ENCODE measurements at places on chromosomes 12 and 14.
A peak's percentile ranks its signal among the peaks of the same experiment; 100 is the strongest.

GRCh38 chr14:85195872-85196477, 334.0 kb upstream of the FLRT2 start:
- DNase-seq = no peak

GRCh38 chr12:42589465-42590329, at the start of gene PRICKLE1:
PRICKLE1 (minus strand) TSS chr12:42589746; CDS start chr12:42472516, 117,230 bp downstream.
- DNase-seq = no peak

DNA sequence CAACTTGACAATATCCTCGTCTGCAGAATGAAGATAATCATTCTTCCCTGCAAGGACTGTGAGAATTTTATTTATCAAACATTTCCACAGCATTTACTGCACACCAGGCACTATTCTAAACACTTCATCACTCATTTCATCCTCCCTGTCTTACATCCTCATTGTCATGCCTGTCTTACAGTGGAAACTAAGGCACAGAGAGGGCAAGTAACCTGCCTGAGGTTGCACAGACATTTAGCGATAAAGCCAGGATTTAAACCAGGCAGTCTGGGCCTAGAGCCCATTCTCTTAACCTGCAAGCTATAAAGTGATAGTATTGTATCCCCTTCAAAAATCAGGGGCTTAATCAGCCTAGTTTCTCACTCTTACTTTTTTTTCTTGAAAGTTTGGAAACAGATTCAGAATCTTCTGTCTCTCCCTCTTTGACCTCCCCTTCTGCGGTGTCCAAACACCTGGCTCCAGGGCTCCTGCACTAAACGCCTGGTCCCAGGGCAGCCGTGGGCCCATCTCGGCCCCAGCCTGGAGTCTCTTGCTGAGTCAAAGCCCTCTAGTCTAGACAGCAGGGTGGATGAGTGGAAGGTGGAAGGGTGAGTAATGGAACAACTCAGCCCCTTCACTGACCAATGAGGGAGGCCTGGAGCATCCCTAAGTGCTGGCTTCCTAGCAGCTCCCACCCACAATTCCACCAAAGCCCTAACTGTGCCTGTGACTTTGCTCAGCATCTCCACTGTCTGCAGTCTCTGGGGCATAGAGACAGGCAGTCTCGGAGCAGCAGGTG, 12.5 kb downstream of the ISM2 start:
- no peak for DNase-seq

GRCh38 chr12:108308395-108309085, 30.6 kb downstream of the CMKLR1 start:
- DNase-seq = no peak

DNA sequence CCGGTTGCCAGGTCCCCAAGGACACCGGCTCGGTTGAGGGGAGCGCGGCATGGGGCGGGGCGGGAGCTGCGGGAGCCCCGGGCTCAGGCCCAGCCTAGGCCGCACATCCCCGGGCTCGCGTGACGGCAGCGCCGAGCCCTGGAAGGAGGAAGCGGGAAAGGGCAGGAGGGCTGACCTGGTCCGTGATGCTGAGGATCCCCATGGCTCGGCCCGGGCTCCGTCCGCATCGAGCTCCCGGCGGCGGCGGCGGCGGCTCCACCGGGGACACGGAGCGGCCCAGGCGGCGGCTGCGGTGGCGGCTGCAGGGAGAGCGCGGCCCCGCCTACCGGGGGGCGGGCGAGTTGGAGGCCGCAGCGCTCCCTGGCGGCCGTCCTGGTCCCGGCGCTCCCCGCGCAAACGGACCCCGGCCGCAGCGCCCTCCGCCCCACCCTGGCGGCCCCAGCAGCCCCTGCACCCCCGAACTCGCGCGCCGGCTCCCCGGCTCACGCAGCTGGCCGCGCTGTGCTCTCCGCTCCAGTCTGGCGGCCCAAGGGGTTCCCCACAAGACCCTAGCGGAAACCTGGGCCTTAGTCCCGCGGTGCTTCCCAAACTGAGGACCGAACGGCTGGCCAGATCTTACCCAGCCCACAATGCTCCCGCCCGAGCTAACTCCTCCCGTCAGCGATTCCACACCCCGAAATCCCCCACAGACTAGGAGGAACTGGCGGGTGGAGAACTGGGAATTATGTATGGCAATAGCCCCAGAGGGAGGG, at the start of gene ANKRD52:
Gene ANKRD52, minus strand, starts transcription at position 317 of the 752 bp plus-strand sequence. Its CDS starts 115 bp downstream, at position 202.
- peak; percentile 37 for DNase-seq

DNA sequence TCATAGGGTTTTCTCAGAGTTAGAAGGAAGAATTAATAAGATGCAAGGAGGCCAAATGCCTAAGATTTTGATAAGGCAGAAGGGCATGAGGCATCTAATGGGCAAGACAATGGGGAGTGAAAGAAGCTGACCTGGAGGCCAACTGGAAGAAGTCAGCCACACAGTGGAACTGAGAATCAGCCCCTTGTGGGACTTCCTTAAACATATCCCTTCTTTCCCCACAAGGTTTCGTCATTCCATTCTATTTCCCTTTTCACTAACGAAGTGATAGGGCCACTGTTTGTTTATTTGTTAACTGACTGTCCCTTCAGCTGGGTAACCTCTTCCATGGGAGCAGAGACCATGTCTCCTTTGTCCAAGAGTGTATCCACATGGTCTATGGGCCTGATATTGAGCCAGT, 86.2 kb downstream of the HELB start:
- no peak for DNase-seq

DNA sequence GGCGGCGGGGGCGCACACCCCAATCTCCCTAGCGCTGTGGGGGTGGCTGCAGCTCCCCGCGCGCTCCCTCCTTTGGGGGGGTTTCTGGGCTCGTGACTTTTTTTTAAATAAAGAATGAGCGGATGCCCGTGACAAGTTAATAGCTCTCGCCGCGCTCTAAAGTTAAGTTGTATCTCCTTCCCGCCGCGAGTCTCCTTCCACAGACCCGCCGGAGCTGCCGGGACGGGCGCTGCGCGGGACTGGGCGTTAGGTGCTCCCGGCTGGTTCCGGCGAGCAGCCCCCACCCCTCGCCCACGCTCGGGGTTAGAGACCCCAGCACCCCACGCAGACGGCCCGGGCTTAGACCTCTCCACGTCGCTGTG, 82.6 kb upstream of the HMGA2 start:
- no peak for DNase-seq

GRCh38 chr14:81286574-81287370, 66.0 kb upstream of the GTF2A1 start:
- no peak for DNase-seq

GRCh38 chr14:74836251-74836960, 39.5 kb downstream of the PROX2 start:
- DNase-seq = no peak

GRCh38 chr12:96803969-96804368, 103.1 kb upstream of the NEDD1 start:
- DNase-seq = no peak

GRCh38 chr12:87953256-87953860, 75.8 kb downstream of the C12orf50 start:
- peak; percentile 49 for DNase-seq

DNA sequence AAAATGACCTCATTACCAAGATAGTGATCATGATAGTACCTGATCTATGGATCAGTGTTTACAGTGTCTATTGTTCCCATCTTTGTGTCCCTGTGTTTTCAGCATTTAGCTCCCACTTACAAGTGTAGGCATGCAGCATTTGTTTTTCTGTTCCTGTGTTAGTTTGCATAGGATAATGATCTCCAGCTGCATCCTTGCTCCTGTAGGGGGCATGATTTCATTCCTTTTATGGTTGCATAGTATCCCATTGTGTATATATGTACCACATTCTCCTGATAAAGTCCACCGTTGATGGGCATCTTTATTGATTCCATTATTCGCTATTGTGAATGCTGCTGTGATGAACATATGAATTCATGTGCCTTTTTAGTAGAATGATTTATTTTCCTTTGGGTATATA, 215.4 kb upstream of the NAV3 start:
- peak; percentile 9 for DNase-seq

- no peak for DNase-seq
Measured at GRCh38 chr12:109435428-109436187, 41.5 kb downstream of the KCTD10 start.

GRCh38 chr12:114400925-114401324, 5.0 kb downstream of the TBX5 start:
- DNase-seq = no peak

GRCh38 chr14:51208982-51209381, 31.1 kb upstream of the TMX1 start:
- peak; percentile 76 for DNase-seq

DNA sequence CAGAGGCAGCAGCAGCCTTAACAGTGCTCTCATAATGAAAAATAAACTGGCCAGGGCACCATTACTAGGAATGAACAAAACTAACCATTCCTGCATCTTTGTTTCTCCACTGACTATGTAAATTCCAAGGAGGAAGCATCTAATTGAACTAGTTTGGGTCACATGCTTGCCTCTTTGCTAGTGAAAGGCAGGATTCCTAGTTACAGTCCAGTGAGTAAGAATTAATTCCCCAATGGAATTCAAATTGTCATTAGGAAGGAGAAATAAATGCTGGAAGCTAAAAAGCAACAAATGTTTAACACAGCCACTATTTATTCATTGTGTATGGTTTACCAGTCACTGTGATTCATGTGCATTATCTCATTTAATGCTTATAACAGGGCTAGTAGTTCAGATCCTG, 316.0 kb downstream of the CCDC91 start:
- DNase-seq = no peak

- no peak for DNase-seq
Measured at GRCh38 chr14:49880267-49881064, 12.4 kb upstream of the ARF6 start.

- DNase-seq = no peak
Measured at GRCh38 chr12:106831699-106832098, 57.2 kb downstream of the RIC8B start.

GRCh38 chr12:82883394-82884355, 197.0 kb downstream of the TMTC2 start:
- DNase-seq = no peak

DNA sequence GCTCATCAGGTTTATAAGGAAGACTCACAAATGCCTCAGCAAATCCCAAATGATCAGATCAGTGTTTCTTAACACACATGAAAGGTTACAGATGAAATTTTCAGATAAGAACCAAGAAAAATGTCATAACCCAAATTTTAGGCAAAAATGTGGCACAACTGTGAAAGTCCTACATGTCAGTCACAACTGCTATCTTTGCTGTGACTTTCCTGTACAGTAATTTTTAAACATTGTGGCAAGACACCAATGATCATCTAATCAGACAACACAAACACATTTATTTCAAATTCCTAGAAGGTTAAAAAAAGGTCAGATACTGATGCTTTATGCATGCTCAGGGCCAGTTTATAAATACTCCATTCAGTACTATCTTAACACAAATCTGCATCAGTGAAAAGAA, 31.1 kb downstream of the NUDT4 start:
- no peak for DNase-seq

DNA sequence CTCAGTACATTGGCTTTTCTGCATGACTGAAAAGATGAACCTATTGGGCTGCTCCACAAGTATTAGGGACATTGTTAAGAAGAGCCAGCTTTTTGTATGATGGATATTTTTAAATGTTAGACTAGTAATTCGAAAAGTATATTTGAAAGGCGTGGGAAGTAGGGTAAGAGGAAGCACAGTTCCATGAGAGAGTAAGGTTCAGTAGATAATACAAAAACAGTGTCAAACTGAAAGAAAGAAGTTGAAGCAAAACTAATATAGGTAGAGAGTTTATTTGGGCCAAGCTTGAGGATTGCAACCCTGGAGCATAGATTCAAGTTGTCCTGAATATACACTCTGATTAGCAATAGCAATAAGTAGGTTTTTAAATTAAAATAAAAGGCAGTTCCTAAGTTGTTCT, 193.9 kb downstream of the RASSF9 start:
- no peak for DNase-seq

DNA sequence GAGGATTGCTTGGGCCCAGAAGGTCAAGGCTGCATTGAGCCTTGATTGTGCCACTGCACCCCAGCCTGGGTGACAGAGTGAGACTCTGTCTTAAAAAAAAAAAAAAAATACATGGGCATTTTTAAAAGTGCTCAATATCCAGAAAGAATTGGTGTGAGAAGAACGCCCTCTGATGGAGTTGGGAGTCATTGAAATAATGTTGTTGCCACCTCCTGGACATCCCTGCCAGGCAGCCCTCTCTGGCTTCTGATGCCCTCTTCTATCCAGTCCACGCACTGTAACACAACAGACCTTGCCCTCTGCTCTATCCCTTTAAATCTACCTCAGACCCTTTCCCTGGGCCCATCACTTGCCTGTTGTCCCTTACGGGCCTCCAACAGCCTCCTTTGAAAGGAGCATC, 4.9 kb downstream of the PTGDR start:
- DNase-seq = no peak

- no peak for DNase-seq
Measured at GRCh38 chr12:98198261-98198982, 317.0 kb upstream of the TMPO start.

DNA sequence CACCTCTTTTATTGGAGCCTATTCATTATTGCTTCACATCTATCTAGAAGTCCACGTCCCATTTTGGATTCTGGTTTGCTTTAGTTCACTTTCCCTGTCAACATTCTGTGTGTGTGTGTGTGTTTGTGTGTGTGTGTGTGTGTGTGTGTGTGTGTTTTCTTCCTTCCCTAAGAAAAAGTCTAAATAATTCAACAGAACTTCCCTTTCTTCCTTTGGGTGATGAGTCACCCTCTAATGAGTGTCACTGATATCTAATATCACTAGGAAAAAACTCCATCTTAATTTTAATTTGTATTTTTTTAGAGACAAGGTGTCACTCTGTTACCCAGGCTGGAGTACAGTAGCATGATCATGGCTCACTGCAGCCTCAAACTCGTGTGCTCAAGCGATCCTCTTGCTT, 234.2 kb downstream of the TTC8 start:
- no peak for DNase-seq

DNA sequence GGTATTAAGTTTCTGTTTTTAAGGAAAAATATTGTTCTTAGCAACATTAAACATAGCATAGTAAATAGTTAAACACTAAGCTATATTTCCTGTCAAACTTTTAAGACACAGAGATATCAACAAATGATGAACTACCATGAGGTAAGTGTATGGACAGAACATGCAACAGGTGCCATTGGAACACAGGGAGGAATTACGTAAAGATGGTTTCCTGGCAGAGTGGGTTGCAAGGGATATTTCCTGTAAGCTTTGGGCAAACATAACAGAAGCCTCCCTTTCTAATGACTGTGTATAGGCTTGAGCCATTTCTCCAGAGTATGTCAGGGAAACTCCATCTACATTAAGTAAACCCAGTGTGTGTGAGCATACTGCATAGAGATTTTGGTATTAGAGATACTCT, 31.7 kb upstream of the HELB start:
- no peak for DNase-seq

GRCh38 chr14:75049731-75050201, 1.5 kb downstream of the MLH3 start:
- no peak for DNase-seq

GRCh38 chr12:107144990-107145389, 51.6 kb upstream of the CRY1 start:
- no peak for DNase-seq

- no peak for DNase-seq
Measured at GRCh38 chr12:131642771-131643170, 68.1 kb upstream of the SFSWAP start.

DNA sequence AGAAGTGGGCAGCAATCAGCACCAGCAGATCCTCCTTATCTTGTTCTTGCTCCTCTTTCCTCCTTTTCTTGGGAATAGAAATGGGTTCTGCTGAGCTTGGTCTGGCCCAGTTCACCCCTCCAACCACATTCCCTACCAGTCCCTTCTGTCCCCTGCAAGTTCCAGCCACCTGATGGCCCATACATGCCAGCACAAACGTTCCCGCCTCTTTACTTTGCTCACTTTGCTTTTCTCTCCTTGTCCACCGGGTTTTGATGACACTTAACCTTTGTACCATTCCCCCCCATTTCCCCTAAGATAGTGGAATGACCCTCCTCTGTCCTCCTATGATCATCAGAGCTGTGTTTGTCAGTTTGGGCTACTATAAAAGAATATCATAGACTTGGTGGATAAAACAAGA, 23.4 kb upstream of the EML1 start:
- no peak for DNase-seq
